ENCODE measurements at places on chromosomes 13 and 19. TPM values are rescaled to one million over a fixed set of nuclear protein-coding genes. Genes with fewer than 3 reads are reported as not detected.

Gene RAB20
- 48.8 TPM for polyA plus RNA-seq

Gene CYP2A7
- polyA plus RNA-seq: not detected

- DNase-seq: no peak
Observed at GRCh38 chr19:30385666-30386065, 13.5 kb downstream of the ZNF536 start.

- no peak for DNase-seq
Observed at GRCh38 chr13:101292711-101293110, 123.6 kb downstream of the NALCN start.

DNA sequence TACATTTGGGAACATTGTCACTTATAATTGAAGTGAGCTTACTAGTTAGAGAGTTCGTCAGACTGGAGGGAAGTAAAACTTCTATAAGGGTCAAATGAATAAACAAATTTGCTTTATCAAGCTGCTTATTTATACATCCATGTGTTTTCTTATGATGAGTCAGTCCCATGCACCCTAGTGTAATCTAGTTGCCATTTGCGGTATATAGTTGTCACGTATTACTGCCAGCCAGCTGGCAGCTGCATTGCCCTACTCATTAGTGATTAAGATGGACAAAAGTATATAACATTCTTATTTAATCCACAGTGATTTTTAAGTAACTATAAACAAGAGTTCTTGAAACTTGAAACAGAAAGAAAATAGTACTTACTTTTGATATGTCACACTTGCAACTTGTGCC lies 182.4 kb downstream of the GPC6 start:
- DNase-seq: no peak

Measured in sigmoid colon (tissue), 7 donors.